ENCODE measurements at places on chromosomes 3 and 15.

- no peak for DNase-seq
Observed at GRCh38 chr3:98962189-98962930, 60.9 kb upstream of the DCBLD2 start.

- DNase-seq = no peak
Observed at GRCh38 chr3:159472611-159473010, 516.0 kb upstream of the IL12A start.

DNA sequence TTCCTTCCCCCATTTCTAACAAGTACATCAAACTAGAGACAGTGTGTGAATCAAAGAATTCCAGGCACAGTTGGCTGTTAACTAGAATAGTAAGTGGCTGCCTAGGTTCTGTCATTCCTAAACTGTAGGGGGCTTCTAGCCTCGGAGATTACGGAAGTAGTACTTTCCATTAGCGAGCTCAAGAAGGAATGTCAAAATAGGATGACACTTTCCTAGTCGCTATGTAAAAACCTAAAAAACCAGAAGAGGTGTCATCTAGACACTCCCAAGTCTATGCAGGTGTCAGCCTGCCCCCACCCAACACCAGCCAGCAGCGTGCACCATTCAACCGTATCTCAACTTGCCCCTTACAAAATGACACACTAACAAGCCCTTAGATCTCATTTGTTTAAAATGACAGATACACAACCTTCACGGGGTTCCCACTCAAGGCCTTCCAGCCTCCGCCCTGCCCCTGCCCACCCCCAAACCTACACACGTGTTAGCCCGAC, 874 bp downstream of the INO80 start:
- no peak for DNase-seq

- no peak for DNase-seq
Observed at GRCh38 chr15:33722673-33723015, 245.7 kb upstream of the CHRM5 start.

- no peak for DNase-seq
Observed at GRCh38 chr3:166283840-166284239, 446.6 kb upstream of the BCHE start.

- DNase-seq = no peak
Observed at GRCh38 chr3:105974381-105974780, 105.6 kb upstream of the CBLB start.

GRCh38 chr3:37183976-37184375, 9.6 kb upstream of the LRRFIP2 start:
- no peak for DNase-seq

DNA sequence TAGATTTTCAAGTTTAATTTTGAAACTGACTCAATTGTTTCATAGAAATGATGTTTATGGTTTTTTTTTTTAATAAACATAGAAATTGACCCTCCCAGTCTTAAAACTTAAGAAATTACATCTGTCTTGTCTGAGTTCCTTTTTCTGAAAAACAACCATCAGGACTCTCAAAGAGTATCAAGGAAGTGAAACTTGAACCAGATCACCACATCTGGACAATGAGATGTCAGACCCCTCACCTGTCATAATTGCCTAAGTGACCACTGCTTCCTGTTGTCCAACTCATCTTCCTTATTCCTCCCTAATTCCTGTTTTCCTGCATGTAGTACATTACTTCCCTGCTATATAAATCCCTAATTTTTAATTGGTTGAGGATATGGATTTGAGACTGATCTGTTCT, 441.5 kb upstream of the ARHGEF26 start:
- DNase-seq = no peak

DNA sequence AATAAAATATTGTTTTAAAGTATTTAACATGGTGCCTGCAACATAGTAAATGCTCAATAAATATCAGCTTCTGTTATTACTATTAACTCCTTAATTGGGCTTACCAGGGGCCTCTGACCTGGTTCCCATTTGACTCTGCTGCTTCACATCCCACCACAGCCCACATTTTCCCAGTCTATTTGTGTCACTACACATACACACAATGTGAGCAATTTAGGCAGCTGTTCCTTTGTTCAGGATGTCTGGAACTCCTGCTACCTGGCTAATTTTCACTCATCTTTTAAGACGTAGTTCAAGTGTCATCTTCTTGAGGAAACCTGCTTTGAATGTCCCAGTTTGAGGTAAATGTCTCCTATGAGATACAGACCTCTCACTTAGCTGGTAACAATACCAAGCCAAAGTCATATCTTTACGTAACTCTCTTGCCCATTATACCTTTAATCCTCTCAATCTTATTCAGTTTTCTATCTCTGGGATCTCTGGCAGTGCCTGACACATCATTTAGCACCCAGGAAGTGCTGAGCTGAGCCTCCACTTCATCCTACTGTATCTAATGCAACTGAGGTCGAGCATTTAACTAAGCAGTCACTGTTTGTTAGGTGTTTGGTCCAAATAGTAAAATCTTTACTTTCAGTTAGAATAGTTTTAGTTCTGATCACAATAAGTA, 4.4 kb downstream of the TGFBR2 start:
- DNase-seq = no peak

- no peak for DNase-seq
Observed at GRCh38 chr15:73389971-73390544, 21.3 kb upstream of the HCN4 start.

DNA sequence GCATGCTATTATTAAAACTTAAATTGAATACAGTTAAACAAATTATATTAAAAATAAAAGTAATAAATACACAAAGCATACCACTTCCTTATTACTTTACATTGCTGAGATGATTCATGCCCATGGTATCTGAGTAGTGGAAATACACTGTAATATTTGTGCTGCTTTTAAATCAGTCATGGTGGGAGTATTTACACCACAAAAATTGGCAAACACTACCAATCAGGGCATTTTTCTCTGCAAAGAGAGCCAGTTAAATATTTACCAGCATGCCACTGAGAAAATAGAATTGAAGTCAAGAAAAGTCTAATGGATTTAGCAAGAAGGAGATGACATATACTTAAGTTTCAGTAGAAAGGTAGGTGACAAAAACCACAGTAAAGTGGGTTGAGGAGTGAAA, 19.6 kb downstream of the PPARG start:
- no peak for DNase-seq

DNA sequence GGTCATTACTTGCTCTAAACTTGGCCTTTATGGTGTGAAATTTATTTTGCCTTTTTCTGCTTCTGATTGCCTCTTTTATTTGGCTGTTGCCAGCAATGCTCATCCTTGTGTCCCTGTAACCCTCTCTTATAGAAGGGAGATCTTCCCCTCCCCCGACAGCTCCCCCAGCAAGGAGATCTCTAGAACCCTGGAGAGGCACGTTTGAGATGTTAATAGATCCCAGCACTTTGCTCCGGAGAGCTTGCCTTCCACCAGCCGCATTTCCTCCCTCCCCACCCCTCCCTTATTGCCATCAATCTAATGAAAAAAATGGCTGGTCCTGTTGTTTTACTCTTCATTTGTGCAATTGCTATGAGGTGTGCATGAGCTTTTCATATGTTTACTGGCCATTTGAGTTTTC, 18.2 kb downstream of the TRIM71 start:
- DNase-seq = no peak

DNA sequence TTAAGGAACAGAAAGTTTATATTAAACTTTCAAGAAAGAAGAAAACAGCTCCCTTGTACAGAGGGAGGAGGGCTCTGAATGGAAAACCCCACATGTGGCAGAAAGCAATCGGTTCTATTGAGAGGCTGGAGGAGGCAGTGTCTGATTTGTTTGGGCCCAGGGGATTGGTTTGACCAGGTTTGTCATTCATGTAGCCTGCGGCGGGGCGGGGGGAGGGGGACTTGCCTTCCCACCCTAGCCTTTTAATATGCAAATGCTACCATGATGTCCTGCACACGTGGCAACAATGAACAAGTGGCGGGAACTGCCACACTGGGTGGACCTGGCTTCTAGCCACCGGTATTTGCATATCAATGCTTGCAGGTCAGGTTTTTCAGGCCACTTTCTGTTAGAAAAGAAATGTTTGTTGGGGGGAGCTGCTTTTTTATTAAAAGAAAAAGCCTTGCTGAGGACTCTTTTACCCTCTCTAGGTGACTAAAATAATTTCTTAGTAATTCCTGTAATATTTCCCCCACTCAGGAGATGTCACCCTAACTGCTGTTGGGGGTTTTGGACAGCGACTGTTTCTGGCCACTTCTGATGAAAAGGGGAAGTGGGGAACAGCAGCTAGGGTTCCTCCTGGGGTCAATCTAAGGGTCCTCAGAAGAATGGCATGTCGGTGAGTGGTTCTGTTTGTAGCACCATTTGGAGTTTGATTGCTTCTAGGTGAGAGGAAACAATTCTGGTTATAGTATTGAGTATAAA, 691.2 kb downstream of the TBL1XR1 start:
- DNase-seq = no peak

Data from GM12891 (cell line).